SK-N-SH treated with all-trans-retinoic acid at 6 μM for 48 hours (cell line): ENCODE measurements at places on chromosomes 4 and X.

DNA sequence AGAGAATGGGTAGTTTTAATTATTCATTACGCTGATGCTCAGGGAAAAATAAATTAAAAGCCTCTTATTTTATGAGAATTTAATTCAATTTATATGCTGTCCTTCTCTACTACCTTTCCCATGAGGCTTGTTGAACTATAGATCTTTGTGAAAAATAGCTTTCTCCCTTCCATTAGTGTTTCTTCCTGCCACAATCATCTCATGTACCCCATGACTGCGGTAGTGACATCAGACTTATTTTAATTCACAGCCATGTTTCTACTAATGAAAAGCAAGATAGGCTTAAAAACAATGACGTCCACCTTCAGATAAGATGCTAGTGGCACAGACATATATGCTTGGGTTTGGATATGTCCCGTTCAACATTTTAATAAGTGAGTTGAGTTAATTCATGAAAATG is 87.4 kb upstream of the TMEM47 start:
- no peak for ATAC-seq

DNA sequence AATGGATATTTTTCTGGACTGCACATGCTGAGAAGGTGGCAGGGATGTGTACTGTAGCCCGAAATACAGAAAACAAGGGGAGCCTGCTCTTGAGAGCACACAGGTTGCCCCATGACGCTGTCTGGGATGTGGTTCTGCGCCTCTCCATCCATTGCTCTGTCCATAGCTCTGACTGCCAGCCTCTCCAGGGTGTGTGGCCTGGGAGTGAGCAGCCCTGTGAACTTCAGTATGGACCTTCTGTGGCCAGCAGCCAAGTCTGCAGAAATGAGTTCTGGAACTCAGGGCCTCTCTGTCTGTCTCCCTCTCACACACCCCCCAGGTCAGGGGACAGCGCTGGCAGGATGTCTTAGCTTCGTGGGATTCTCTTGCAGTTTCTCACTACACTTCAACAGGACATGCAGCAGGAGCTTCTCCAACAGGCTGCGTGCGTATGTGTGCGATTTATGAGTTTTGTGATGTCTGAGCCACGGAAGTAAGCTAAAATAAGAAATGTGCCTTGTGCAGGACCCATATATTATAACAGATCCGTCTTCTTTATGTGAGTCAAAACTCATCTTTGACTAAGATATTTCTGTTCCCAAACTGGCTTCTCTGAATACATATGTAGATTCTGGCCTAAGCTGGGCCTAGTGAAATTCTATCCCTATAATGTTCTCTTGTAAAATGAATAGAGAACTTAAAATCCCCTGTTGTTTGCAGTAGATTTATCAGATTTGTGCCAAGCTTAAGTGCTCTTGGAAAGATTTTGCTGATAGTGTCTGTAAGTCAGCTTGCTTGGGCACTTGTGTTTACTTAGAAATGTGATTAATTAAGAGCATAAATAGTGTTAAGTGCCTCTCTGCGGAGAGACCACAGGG is 40.0 kb downstream of the PROM1 start:
- no peak; the same call in 2 of the 3 replicates for ATAC-seq

- no peak for ATAC-seq
Observed at GRCh38 chr4:77104791-77105540, 29.2 kb upstream of the CCNI start.

DNA sequence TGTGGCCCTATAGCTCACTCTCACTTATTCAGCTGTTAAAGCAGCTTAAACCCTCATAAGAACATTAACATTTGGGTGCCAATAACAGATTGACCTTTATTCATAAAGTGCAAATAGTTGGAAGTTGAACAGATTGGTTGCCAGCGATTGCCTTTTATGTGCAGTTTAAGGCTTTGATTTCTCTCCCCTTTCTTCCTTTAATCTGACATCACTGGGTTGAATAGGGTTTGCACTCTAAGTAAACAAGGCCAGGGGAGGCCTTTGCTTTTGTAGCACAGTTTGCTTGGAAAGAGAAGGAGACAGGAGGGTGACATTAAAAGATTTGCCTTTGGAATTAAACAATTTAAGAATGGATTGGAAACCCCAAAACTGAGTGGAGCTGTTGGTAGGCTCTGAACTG is 114.3 kb downstream of the NKX6-1 start:
- no peak for ATAC-seq

- ATAC-seq, result no peak
Observed at GRCh38 chrX:69173906-69174305, 8.7 kb upstream of the PJA1 start.
